HCT116 (cell line): ENCODE measurements at places on chromosomes 6 and 20. TPM values are rescaled to one million over a fixed set of nuclear protein-coding genes. Genes with fewer than 3 reads are reported as not detected.

The ADGRB3 gene
- not detected for total RNA-seq

The KIAA1755 gene
- total RNA-seq = not detected

The TFAP2C gene
- total RNA-seq = 6.9 TPM

The SLC22A1 gene
- total RNA-seq = 0.86 TPM

The PROKR2 gene
- total RNA-seq = not detected

The CAPN11 gene
- not detected for total RNA-seq
